ENCODE measurements at places on chromosomes 11 and 22.
A peak's percentile ranks its signal among the peaks of the same experiment; 100 is the strongest.

DNA sequence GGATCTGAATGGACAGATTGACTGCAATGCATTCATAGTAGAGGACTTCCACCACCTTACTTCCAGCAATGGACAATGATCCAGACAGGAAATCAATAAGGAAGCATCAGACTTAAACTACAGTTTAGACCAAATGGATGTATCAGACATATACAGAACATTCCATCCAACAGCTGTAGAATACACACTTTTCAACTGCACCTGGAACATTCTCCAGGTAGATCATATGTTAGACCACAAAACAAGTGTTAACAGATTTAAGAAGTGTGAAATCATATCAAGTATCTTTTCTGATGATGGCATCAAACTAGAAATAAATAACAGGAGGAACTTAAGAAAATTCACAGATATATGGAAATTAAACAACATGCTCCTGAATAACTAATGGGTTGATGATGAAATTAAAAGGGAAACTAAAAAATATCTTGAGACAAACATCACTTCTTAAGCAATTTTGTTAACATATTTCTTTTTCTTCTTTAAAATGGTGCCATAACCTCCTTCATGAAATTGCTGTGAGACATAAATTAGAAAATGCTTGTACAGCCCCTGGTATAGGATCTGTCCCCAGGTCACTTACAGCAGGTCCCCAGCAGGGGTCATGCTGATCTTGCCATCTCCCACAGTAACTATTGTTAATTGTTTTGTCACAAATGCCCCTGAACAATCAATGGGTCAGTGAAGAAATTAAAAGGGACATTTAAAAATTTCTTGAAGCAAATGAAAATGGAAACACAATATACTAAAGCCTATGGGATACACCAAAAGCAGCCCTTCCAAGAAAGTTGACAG lies 100.0 kb upstream of the OR4B1 start:
- peak; percentile 42 for DNase-seq

GRCh38 chr22:48783821-48784266 lies 1043.8 kb downstream of the BRD1 start:
- no peak for DNase-seq

DNA sequence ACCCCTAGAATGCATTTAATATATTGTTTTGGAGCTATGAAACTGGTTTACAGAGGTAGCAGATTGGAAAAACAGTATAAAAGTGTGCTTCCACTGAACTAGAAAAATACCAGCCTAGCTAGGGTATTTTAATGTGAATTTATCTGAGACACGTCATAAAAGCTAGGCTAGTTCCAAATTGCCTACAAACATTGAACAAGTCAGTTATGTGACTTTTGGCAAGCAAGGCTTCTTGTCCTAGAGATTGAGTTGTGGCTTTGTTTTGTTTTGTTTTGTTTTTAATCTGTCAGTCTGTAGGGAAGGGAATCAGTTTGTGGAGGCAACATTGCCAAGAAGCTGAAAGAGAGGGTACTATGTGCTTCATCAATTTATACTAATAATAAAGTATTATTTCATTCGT lies 24.2 kb downstream of the RTN3 start:
- DNase-seq: no peak

DNA sequence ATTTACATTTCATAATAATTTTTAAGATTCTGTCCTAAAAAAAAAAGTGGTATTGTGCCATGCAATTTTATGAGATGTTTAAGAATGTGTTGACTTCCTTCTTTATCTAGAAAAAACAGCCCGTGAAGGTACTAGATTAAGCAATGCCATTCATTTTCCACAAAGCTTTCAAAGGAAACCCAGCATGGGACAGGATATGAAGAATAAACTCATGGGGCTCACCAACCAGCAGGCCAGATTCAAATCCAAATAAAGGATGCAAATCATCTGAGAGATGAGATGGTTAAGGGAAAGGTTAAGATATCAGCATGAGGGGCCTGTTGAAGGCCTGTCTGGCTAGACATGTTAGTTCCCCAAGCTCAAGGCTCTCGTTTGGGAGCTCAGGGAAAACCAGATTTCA lies 199.1 kb downstream of the SWAP70 start:
- DNase-seq: peak; percentile 3

GRCh38 chr11:116598036-116598435 lies 174.8 kb downstream of the BUD13 start:
- no peak for DNase-seq

GRCh38 chr22:43313244-43313889 lies 29.8 kb downstream of the SCUBE1 start:
- DNase-seq: no peak

GRCh38 chr11:35487532-35488078 lies 37.8 kb downstream of the PAMR1 start:
- peak; percentile 68 for DNase-seq

DNA sequence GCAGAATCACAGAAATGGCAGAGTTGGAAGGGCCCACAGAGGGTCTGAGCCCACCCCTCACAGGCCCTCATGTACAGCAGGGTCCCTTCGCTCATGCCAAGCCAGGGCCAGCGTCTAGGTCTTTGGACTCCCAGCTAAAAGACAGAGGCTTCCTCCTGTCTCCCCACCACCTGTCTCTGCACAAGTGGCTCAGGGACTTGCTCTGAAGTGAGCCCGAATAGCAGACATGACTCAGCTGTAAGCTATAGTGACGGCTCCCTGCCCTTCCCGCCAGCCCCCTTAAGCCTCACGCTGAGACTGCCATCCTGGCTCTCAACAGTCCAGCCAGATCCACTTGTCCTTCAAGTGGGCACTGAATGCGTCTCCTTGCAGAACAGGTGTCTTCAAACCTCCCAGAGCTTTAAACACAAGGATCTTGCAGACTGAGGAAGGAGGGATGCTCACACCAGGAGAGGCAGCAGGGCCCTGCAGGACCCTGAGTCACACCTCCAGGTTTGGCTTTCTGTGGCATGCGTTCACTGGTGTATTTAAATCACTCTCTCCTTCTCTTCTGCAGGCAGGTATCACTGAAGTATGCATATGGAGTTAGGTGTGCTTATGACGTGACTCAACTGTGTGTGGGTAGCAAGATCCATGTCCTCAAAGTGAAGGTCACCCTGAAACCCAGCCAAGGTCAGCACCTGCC lies 154.9 kb downstream of the CACNA1I start:
- no peak for DNase-seq

GRCh38 chr11:1040428-1041148 lies 4.1 kb upstream of the MUC6 start:
- no peak for DNase-seq

DNA sequence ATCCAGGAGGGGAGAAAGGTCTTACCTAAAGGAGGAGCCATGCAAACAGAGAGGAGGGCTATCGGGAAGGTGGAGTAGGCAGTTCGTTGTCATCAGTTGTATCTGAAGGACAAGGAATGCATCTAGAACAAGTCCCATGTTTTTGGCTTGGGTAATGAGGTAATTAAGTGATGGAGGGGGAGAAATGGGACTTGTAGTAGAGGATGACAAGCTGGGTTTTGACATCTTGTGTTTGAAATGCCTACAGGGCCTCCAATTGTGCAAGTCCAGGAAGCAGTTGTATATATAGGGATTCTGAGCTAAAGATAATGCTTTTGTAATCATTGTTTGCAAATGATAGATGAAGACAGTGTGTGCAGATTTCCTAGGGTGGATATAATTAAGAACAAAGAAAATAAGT lies 622.8 kb downstream of the NTM start:
- DNase-seq: no peak

GRCh38 chr11:61846362-61847020 lies 18.4 kb downstream of the FADS2 start:
- no peak for DNase-seq

DNA sequence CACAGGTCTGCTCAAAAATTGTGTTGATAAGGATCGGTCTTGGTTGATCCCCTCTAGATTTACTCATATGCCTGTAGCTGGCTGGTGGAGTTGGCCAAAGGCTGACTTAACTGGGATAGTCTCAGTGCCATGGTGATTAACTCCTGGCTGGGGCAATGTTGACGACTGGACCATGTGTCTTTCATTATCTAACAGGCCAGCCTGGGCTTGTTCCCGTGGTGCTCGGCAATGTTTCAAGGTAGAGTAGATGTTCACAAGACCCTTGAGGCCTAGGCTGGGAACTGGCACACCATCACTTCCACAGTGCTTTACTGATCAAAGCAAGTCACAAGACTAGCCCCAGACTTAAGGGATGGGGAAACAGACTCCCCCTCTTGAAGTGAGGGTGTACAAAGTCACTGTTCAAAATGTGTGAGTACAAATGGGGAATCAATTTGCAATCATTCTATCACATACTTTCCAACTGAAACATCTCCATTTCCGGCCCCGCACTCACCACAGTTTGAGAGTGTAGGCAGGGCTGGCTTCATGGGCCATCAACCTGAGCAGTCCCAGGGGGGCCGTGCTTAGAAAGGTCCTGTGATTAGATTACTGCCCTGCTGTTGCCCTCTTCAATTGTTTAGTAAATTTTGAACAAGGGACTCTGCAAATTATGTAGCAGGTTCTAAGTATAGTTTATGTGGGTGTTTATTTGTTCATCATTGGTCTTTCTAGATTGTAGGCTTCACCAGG lies 240.8 kb downstream of the NELL1 start:
- no peak for DNase-seq

DNA sequence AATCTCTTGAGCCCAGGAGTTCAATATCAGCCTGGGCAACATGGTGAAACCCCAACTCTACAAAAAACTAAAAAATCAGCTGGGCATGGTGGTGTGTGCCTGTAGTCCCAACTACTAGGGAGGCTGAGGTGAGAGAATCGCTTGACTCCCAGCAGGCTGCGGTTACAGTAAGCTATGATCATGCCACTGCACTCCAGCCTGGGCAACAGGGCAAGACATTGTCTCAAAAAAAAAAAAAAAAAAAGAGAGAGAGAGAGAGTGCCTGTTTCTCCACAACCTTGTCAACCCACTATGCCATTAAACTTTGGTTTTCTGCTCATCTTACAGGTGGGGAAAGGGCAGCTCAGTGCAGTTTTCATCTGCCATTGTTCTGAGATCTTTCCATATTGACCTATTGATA lies 5.1 kb downstream of the FOLR3 start:
- DNase-seq: no peak

DNA sequence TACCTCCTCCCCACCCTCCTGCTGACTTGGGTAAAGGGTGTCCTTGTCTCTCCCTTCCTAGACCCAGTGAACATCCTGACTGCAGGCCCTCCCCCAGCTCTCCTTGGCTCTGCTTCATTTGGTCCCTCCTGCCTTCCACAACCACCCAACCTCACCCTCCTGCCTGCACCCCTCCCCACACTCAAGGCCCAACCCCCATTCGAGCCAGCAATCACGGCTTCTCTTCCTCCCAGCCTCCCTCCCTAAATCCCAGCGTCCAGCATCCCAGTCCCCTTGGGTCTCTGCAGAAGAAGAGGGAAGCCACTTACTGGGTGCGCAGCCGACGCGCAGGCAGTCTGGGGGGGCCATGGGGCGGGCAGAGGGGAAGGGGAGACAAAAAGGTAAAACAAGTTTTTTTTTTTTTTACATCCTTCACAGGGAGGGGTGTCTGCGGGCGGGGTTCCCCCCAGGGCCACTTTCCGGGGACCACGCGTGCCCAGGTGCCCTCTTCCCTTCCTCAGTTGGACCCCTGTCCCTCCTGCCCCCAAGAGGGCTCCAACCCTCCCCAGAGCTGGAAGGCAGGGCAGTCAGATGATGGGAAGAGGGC lies 62.5 kb downstream of the SLC22A12 start:
- DNase-seq: no peak

- DNase-seq: no peak
Measured at GRCh38 chr11:66878474-66878873, 21.6 kb downstream of the LRFN4 start.

DNA sequence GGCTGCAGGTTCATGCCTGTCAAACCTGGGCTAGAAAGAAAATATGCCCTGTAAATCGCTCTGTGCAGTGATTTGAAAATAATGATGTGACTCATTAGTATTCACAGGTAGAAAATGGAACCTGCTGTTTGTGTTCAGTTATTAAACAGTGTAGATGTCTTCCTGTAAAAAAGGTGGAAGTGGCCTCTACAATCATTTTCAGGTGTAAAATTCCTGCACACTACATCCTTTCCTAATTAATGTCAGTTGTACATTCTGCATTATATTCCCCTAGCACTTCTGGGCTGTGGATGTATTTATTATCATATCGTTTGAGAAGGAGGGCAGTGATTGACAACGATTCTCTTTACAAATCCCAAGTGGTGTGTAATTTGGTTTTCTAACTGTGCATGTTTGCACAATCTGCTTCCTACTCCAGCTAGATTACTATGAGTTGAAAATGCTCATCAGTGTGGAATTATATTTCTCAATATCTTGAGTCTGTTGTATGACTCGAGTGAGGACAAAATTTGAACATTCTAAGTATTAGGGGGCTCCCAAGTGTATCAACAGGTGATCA lies 454.0 kb upstream of the DDI1 start:
- no peak for DNase-seq

GRCh38 chr11:62728171-62728988 lies at the start of gene TTC9C:
TSS of gene TTC9C (plus strand) at chr11:62728486. CDS start at chr11:62728849, 363 bp downstream.
- peak; percentile 78 for DNase-seq

DNA sequence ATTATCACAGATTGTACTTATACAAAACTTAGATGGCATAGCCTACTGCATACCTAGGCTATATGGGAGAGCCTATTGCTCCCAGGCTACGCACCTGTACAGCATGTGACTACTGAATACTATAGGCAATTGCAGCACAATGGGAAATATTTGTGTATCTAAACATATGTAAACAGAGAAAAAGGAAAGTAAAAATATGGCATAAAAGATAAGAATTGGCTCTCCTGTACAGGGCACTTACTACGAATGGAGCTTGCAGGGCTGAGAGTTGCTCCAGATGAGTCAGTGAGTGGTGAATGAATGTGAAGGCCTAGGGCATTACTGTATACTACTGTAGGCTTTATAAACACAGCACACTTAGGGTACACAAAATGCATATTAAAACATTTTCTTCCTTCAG lies 13.2 kb downstream of the APOL6 start:
- no peak for DNase-seq

DNA sequence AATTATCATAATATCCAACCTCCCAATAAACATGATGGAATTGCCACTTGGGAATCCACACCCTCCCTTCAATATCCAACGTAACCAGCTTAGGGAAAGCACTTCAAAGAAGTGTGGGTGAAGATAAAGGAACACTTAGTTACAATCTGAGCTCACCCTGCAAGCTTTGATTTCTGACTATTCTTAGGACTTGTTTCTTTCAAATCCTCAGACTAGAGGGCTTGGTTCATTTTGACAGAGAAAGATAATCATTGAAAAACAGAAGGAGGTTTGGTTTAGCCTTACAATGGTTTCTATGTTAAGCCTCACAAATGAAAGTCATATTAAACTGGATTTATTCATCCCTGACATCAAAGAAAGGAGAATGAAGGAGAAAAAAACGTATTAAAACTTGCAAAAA lies 57.9 kb upstream of the SYT13 start:
- no peak for DNase-seq

Measured in endothelial cell (in vitro differentiated cells).